ENCODE measurements at places on chromosomes 12 and 14.

DNA sequence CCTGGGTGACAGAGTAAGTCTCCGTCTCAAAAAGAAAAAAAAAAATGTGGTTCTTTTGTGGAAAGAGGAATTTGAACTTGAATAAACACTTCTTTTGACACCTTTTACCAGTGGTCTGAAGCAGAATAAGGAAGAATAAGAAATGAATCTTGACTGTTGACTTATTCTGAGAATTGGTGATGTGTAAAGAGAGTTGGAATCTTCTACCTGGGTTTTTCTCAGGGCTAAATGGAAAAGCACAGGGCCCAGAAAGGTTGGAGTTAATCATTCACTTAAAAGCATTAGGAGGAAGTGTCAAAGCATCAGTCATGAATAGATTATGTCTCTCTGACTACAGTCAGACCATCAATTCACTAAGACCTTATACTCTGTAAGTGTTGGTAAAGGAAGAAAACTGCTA lies 13.9 kb downstream of the PNMA1 start:
- no peak for DNase-seq

GRCh38 chr12:18400186-18400585 lies 138.9 kb downstream of the PIK3C2G start:
- no peak for DNase-seq

DNA sequence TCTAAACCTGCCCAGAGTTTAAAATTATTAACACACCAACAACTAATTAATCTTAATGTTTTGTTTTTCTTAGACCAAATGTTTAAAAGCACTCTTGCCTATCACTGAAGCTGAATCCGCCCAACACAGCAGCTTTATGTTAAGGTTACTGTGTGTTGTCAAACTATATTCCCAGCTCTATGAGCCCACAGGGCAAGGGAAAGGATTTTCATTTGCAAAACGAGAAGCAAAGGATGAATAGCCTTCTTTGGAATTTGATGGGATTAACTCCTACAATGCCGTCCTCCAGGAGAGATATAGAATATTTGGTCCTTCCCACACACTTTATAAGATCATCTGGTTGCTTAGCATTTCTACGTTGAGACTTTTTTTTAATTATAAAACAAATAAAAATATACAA lies 43.7 kb downstream of the DUSP16 start:
- DNase-seq = no peak

GRCh38 chr14:26841920-26842741 lies 244.3 kb upstream of the NOVA1 start:
- DNase-seq = no peak

DNA sequence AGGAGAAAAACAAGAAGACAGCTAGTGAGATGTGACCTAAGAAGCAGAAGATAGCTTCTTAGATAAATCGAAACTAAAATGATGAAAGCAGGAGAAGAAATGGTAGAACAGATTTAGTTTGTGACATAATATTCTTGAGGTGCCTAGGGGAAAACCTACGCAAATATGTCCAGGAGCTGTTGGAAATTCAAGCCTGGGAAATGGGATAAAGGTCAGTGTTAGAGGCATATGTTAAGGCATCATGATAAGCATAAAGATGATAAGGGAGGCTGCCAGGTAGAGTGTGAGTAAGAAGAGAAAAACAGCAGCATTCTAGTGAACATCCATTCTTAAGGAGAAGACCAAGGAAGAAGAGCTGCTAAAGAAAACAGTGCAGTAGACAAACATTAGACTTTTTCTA lies 109.6 kb upstream of the LGR5 start:
- DNase-seq = no peak

DNA sequence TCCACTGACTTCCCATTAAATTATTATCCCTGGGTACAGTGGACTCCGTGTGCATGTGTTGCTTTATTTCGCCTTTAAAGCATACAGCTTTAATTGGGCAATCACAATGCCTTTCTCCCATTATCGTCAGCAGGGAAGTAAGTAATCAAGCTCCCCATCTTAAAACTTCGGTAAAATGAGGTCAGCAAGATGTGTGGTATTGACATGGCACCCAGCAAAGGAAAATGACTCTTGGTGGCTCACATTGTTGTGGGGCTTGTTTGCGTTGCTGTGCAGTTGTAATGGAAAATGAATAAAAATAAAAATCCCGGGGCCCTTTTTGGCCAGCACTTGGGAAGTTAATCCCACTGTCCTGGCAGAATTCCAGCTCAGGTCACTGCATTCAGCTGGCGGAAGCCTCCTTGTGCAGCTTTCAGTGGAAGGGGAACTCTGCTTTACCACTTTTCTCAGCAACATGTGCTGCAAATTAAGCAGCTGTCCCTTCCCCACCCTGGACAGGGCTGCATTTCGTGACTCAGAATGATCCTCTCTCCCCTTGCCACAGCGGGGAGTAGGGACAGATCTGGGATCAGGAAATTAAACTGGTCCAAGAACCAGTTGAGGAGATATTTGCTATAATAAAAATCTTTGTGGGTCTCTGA lies 13.9 kb upstream of the ATP2A2 start:
- no peak for DNase-seq

DNA sequence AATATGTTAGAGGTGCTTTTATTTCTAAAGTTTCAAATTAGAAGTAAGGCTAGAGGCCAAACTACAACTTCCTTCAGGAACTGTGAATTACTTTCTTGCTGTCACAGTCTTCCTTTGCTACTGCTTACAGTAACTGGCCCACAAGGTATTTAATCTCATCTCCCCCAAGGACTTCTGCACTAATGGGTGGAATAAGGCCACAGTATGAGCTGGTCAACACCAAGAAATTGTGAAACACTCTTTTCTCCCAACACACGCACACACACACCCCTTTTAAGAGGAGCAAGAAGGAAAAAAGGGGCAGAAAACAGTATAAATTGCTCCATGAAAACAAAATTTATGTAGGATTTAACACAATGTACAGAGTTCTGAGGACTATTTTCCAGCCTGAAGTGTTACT lies 45.6 kb downstream of the SCAF11 start:
- DNase-seq = no peak

GRCh38 chr12:50265770-50266524 lies 17.4 kb downstream of the LIMA1 start:
- no peak for DNase-seq

GRCh38 chr12:100955139-100955538 lies 160.6 kb downstream of the ANO4 start:
- DNase-seq = no peak

DNA sequence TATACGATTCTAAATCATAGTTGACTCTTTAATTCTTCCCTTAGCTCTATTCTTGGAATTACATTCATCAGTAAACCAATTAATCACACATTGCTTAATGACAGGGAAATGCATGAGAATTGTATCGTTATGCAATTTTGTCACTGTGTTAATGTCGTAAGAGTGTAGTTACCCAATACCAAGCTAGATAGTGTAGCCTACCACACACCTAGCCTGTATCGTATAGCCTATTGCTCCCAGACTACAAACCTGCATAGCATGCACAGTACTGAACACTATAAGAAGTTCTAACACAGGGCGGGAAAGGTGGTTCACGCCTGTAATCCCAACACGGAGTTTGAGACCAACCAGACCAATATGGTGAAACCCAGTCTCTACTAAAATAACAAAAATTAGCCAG lies 24.7 kb downstream of the HNRNPC start:
- DNase-seq = no peak

GRCh38 chr14:65440230-65440629 lies 27.7 kb downstream of the FUT8 start:
- DNase-seq = no peak

DNA sequence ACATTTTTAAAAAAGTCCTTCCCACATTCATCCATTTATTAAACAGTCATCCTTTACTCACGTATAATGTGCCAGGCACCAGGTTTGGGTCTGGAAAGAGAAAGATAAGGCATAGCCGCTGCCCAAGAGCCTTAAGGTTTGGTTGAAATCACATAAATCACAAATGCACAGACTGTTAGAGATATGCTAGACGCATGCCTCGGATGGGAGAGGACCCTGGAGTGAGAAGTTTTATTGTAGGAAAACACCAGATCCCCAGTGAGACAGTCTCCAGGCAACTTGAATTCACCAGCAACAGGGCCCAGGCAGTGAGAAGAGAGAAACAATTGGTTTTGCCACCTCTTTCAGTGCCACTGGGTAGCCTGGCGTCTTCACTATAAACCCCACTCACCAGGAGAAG lies 305.9 kb upstream of the AMIGO2 start:
- no peak for DNase-seq

DNA sequence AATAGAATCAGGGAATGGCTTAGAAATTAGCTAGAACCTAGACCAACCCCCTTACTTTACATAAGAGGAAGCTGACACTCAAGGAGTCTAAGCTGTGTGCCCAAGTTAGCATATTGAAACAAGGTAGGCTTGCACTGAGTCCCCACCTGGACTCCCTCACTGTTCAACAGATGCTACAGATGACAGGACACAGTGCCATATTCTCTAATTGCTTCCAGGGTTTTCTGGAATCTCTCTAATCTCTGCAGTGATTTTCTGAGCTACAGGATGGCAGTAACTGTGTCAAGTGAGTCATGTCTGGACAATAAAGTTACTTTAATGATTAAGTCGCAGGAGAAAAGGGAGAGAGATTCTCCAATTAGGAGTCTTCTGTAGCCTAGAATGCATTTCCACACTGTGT lies 35.8 kb downstream of the AKAP6 start:
- DNase-seq = no peak

GRCh38 chr12:100468126-100468525 lies 5.5 kb upstream of the NR1H4 start:
- DNase-seq = no peak

GRCh38 chr12:20482491-20483054 lies 114.2 kb downstream of the PDE3A start:
- DNase-seq = no peak

DNA sequence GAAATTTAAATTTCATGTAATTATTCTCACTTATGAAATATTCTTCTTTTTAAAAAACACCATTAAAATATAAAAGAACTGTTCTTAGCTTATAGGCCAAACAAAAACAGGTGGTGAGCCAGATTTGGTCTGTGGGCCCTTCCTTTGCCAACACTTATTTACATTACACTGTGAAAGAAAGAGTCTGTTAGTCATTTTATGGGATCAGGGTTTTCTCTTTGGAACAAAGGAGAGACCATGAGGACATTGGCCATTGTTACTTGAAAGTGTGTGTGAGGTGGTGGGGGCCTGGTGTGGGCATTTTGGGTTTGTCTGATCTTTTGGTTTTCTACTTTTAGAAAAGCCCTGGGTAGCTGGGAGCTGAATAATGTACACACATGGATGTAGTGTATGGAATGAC lies 62.7 kb downstream of the TTC6 start:
- DNase-seq = no peak

DNA sequence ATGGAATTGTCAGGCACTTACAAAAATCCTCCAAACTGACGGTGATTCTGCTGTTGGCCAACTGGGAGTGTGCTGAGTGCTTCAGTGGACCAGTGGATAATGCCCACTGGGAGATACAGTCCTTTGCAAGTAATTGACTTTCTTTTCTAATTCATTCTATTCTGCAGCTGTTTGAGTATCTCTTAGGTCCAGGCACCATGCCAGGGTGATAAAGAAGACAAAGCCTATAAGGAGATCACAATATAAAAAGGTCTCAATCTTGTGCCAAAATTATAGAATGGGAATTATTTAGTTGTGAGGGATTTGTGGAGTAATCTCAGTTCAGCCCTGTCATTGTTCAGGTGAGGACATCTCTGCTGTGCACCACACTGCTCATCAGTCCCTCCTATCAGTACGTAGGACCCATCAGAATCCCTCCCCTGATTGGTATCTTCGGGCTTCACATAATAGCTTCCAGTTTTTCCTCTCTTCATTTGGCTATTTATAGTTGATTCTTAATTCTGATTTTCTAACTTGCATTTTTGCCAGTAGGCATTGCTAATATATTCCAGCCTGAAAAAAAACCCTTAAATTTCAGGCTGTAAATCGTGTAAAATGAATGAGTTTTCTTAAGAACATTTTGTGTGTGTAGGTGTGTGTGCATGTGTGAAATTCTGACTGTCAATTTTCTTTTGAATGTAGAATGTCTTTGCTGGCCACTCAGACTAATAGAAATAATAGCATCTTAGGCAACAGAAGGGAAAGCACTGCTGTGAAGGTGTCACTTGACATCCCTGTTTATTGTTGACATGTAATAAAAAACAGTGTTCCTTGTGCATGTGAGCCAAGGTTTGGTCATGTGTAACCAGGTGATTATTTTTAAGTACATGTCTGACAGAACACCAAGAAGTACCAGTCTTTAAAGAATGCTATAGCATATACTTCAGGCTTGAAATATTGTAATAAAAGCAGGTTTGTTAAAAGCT lies 457.6 kb upstream of the RGS6 start:
- no peak for DNase-seq

DNA sequence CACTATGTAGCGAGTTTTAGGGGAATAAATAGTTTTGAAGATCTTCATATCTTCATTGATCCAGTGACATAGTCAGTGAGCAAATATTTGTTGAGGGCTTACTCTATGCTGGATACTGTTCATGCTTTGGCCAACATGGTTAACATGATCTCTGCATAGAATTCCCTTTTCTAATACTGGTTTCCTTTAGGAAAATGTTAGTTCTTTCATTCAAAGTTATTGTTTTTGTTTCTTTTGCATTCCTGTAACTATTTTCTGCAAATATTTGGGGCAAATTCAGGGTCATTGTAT lies 226.5 kb downstream of the C12orf50 start:
- no peak for DNase-seq

GRCh38 chr12:130702966-130703732 lies 12.9 kb downstream of the RIMBP2 start:
- DNase-seq = no peak

DNA sequence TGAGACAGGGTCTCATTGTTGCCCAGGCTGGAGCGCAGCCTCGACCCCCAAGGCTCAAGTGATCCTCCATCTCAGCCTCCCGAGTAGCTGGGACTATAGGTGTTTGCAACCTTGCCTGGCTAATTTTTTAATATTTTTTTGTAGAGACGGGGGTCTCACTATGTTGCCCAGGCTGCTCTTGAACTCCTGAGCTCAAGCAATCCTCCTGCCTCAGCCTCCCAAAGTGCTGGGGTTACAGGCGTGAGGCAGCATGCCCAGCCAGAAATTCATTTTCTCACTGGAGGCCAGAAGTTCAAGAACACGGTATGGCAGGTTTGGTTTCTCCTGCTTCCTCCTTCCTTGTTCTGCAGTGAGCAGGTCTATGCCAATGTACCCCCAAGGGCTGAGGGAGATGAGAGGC lies 3.7 kb downstream of the RNASE1 start:
- no peak for DNase-seq

Measured in activated CD4-positive, alpha-beta T cell treated with anti-CD3 and anti-CD28 coated beads, Interleukin-2, amount 50 U/mL, for 4 hours (primary cell).